ENCODE measurements at places on chromosomes 2 and 18.

- no peak for DNase-seq
These were observed 834 bp upstream of the BUB1 start for GRCh38 chr2:110678457-110679336.

DNA sequence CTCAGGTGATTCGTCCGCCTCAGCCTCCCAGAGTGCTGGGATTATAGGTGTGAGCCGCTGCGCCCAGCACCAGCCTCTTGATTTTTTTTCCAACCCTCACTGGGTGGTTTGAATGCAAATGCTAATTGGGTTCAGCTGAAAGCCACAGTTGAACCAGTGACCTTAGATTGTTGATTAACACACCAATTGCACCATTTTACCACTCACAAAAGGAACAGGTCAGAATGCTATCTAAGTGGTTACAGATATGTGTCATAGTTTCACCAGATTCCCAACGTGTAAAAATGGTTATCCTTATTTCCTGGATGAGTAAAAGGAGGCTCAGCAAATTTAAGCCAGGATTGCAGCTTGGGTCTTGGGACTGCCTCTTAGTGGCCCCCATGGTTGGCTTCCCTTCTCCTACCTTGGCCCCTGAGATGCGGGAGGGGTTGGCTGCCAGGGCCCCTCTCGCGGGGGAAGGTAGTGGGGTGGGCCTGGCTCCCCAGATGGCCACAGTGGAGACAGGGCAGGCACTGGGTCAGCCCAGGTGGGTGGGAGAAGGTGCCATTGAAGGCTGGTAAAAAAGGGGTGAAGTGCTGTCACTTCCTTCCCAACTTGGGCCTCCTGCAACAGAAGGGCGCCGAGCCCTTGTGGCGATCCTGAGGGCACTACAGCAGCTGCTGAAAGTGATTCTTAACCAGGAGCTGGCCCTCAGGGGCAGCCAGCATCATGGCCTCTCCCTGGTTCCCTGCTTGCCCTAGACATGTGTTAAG lies 164.9 kb upstream of the HAAO start:
- no peak for DNase-seq

GRCh38 chr2:59184276-59185020 lies 943.3 kb upstream of the FANCL start:
- no peak for DNase-seq

DNA sequence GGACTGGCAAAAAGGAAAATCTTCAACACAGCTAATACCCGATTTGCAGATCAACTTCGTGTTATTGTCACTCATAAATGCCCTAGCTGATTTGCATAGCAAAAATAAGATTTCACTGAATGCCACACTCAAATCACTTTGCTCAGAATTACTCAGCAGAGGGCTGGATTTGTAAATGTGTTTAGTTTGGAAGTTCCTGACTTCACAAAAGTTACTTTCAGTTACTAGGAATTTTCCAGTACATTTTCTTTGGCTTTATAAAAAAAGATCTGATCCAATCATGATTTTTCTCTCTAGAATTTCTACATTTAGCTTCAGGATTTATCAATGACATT lies 433.3 kb upstream of the ID2 start:
- DNase-seq: no peak

GRCh38 chr2:55010915-55011314 lies 39.3 kb downstream of the RTN4 start:
- no peak for DNase-seq

DNA sequence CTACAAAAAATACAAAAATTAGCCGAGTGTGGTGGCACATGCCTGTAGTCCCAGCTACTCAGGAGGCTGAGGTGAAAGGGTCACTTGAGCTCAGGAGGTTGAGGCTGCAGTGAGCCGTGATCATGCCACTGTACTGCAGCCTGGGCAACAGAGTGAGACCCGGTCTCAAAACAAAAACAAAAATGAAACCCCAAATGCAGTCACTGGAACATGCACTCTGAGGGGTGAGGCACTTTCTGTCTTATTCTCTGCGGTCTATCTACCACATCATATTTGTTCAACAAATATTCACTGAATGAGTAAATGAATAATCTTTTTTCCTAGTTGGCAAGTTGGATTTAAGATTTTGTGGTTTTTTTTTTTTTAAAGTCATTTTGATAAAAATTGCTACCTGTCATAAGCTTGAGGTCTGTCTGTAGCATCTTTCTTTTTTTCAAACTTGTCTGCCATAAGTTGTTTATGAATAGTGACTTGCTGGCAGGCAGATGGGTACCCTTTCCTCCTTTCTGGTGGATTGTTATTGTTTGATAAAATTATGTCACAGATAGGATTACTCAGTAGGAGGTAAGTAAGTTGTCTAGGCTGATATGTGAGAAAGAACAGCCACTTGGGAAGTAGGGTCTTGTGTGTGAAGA lies 11.8 kb downstream of the CHRNA1 start:
- no peak for DNase-seq

GRCh38 chr2:233915128-233915527 lies 2.0 kb upstream of the TRPM8 start:
- no peak for DNase-seq

DNA sequence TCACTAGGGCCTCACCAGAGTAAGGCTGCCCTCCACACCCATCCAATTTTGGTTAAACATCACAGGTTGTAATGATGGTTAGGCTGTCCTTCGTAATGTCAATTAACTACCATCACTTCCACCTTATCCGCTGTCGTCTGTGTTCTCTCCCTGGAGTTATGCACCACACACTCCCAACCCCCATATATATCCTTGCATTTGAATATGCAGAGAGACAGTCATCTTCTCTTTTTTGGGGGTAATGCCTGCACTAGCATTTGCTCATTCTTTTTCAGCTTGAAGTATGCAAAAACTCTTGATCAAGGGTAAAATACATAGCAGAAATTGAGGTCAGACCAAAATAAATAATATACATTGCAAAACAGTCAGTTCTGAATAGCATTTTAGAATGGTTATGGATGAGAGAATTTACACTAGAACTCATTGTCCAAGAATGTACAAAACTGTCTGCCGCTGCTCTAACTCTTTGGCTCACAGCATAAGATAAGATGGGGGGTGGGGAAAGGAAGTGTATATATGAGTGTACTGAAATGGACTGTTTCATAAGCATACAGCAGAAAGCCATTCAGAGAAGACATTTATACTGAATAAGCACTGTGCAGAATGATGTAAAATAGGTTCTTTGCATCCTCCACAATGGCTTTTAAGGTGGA lies 397.8 kb upstream of the CHST9 start:
- no peak for DNase-seq

GRCh38 chr2:3113122-3113521 lies 264.5 kb downstream of the EIPR1 start:
- no peak for DNase-seq

- DNase-seq: no peak
These were observed 255.3 kb upstream of the ID2 start for GRCh38 chr2:8426550-8426949.

GRCh38 chr2:37527361-37527760 lies 144.1 kb downstream of the CDC42EP3 start:
- no peak for DNase-seq

GRCh38 chr18:71942433-71942832 lies 601.7 kb downstream of the CBLN2 start:
- DNase-seq: no peak

- no peak for DNase-seq
These were observed 51.9 kb downstream of the GRB14 start for GRCh38 chr2:164569378-164569777.

DNA sequence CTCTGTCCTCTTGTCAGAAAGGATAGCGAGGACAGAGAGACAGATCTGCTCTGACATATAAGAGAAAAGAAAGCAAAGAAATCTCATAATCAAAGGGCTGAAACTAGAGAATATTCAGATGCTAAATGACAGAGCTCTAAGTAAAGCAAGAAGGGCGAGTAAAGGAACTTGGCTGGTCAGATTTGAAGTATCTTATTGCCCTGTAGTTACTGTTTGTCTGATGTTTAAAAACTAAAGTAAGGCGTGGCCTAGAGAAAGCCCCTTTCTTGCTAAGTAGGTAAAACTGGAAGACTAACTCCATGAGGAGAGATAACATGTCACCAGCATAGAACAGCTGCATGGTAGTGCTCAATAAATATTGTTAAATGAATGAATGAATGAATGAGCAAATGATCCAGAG lies 70.0 kb downstream of the CRACDL start:
- DNase-seq: no peak

DNA sequence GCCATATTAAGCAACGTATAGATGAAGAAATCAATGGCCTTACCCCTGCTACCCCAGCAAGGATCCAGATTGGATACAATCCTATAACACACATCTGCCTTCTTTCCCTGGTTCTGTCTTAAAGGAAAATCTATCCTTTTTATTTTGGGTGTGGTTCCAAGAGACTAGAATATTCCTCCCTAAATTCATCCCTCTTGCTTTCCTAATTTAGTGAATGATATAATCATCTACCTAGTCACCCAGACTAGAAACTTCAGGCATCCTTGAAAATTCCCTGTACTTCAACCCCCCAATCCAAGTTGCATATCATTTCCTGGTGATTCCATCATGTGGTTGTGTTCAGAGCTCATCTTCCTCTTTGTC lies 35.1 kb upstream of the LPIN1 start:
- no peak for DNase-seq

Measured in AG09309 (cell line).